ENCODE measurements at places on chromosomes 5 and 9.
A peak's percentile ranks its signal among the peaks of the same experiment; 100 is the strongest.

DNA sequence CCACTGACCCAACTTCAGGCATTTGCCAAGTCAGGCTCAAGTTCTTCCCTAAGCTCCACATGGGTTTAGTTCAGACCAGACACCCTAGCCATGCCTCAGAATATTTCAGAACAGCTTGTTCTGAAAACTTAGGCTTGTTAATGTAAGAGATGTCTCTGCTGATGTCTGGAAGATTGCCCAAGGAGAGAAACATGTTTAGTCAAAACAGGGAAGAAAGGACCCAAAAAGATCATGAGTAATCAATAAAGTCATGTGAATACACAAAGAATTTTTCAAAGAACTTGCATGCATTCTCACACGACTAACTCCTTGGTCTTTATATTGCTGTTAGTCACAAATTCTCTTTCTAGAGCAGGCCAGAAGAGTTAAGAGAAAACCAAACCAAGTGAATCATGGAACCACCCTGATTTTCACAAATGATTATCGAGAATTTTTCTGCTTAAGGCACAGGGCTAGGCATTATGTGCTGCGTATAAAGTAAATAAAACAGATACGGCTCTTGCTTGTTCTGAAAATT is 158.1 kb upstream of the HMHB1 start:
- DNase-seq, result no peak

DNA sequence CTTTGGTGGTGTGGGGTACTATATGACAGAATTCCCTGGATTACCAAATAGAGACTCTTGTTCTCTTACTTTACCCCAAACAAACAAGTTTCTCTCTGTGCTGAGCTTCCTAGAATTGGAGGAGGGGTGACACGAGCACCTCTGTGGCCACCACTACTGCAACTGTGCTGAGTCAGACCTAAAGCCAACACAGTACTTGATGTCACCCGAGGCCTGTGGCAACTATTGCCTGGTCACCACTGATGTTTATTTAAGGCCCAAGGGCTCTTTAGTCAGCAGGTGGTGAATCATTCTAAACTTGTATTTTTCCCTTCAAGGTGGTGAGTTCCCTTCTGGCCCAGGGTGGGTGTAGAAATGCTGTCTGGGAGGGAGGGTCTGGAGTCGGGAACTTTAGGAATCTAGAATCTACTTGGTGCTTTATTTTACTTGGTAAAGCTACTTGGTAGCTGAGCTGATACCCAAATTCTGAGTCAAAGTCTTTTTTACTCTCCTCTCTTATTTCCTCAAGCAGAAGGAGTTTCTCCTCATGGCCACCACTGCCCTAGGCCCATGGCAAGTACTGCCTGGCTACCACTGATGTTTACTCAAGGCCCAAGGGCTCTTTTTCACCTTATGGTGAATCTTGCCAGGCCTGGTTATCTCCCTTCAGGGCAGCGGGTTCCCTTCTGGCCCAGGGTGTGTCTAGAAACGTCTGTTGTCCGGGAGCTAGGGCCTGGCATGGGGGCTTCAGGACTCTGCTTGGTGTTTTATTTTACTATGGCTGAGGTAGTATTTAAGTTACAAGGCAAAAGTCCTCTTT is 9.8 kb downstream of the LURAP1L start:
- peak; percentile 49 for DNase-seq

DNA sequence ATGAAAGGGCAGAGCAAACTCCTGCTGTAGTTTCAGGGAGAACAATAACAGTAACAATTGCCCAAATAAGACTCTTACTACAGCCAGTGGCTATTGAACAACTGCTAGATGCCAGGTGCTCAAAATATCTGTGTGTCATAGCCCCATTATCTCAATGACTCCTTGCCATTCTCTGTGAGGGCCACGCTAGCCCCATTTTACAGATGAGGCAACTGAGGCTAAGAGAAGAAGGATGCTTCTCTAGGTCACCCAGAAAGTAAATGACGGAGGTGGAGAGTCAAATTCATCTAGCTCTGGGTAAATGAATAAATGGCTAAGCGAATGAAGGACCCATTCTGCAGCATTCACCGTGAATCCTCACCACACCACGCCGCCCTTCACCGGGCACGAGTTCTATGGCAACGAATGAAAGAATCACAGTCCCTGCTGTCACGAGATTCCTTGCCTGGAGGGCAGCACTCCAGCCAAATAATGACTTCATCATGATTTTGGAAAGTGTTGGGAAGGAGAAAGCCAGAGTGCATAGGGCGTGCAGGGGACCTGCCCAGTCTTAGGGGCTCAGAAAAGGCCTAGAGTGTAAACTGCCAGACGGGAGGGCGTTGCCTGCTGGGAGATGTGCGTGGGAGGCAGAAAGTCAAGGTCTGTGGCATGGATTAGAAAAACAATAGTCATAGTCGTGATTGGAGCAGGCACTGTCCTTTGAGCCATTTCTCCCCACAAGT is 147.2 kb downstream of the C9orf50 start:
- no peak for DNase-seq

GRCh38 chr9:33202552-33203201 is 35.5 kb upstream of the B4GALT1 start:
- DNase-seq, result no peak

DNA sequence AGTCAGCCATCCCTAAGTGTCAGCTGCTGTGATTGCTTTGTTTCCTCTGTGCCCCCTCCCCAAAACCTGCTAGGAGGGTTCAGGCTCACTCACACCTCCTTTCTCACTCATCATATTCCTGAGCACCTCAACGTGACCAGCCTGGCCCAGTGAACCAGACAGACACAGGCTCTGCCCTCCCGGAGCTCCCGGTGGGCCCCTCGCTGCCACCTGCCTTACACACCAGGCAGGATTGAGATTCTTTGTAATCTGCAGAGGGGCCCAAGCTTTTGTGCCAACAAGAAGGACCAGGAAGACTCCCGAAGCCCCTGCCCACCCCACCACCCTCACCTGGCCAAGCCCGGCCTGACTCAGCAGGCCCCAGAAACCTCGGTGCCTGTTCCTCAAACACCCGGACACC is 87.8 kb downstream of the NTNG2 start:
- no peak for DNase-seq
